AG08395 (cell line): ENCODE measurements at places on chromosomes 3 and 15.

DNA sequence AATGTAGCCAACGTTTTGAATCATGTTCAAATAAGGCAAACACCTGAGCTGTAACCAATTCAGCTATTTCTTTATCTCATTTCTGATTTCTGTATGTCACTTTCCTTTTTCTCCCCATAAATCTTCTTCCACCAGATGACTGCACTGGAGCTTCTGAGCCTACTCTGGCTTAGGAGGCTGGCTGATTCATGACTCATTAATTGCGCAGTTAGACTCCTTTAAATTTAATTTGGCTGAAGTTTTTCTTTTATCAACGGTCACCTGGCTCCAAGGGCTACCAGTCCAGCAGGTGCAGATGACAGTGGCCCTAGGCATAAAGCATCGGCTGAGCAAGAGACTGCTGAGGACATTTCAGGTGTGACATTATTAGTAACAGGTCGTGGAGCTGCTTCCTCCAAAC is 39.6 kb upstream of the ITGA11 start:
- DNase-seq, result no peak

- no peak for DNase-seq
These were observed 38.1 kb downstream of the HSPBAP1 start for GRCh38 chr3:122755491-122755890.

DNA sequence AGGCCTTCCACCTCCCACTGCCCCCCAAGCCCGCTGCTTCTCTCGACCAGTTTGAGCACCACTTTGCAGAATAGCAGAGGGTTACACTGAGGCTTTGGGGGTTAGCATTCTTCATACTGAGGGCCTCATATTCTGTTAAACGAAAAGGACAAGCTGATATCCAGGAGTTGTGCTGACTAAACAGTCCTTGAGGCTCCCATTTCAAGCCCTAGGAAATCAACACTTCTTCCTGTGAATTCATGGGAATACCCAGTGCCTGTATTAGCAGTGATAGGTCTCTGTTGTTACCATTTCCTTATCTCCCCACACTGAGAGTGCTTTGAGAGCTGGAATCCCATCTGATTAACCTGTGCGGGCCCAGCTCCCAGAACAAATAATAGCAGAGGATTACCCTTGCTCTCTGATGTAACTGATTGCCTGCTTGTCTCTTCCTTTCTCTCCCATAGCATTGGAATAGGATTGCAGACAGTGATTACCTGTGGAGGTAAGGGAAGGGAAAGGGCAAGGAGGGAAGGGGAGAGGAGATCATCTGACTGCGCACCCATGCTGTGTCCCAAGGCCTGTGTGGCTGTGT is 930 bp downstream of the FBXW12 start:
- no peak for DNase-seq

DNA sequence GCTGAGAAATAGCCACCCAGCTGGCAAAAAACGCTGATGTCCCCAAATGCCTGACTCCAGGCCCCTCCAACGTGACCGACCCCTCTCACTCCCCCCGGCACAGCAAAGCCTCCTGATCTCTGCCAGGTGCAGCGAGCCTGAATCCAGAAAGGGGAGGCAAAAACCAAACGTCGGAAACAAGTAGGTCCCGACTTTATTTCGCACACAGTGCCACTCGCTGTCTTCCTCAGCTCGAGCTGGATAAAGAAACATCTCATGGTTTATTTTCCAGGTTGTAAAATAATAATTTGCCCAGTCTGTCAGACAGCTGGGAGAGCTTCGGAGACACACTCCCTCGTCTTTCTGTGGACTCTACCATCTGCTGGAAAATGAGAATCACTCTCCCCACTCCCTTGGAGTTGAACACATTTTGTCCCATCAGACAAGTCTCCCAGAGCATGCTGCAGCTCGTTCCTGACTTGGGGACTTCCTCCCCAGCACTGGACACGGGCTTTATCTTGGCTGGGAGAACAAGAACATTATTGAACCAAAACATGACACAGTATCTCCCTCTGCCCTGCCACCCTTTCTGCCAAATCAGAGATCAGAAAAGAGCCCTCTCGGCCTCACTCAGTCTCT is 142.8 kb downstream of the NUP210 start:
- DNase-seq, result no peak

- DNase-seq, result no peak
These were observed 37.3 kb downstream of the UBP1 start for GRCh38 chr3:33402936-33403335.

GRCh38 chr15:71461748-71462147 is 346.5 kb downstream of the THSD4 start:
- DNase-seq, result no peak
